Pancreas (tissue), 10 donors: ENCODE measurements at places on chromosomes 6 and 20. TPM values are rescaled to one million over a fixed set of nuclear protein-coding genes. Genes with fewer than 3 reads are reported as not detected.

GRCh38 chr20:208942-209566 is 18.0 kb upstream of the DEFB129 start:
- no peak for DNase-seq

DNA sequence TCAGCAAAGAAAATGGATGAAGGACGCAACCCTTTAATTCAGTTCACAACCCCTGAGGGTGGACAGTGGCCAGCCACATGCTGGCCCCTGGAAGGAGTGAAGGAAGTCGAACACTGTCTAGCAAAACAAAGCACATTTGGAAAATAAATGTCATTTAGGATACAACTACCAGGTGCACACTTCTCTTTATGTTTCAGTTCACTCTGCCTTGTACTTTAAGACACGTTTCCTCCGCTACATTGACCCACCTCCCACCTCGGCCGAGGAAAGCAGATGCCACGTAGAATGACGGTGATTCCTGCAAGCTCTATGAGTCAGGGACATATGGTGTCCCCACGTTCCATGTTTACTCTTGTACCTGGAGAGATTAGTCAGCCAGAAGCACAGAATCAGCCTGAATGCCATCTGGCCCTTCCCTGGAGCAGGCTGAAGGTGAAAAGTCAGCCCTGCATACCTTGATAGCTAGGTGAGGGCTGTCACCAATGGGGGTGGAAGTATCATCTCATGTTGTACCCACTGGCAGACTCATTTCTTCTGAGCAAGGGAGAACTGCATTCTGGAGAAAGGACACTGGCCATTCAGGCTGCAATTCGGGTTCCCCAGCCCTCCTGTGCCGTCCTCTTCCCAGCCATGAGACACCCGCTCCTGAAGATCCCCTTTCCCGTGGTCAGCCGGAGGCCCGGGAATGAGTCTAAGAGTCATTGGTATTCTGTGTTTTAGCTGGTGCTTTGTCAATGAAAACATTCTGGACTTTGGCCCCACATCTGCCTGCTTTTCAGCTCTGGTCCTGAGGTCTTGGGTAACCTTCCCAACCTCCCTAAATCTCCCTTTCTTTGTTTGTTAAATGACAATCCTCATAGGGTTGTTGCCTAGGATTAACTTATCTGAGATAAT is 60.6 kb downstream of the FOXA2 start:
- no peak for DNase-seq

DNA sequence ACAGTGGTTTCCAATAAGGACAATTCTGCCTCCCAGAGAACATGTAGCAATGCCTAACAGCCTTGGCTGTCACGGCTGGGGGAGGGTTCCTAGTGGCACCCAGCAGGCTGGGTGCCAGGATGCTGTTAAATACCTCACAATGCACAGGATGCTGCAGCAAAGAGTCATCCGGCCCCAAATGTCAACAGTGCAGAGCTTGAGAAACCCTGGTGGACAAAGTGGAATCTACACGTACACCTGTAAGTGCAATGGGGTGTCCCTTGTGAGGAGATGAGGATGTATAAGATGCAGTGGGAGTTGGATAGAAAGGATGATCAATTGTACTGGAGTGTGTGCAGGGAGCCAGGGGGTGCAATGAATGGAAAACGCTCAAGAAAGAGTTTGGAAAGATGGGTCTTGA is 142.4 kb downstream of the FNDC1 start:
- DNase-seq: no peak

- DNase-seq: no peak
These were observed 158.8 kb downstream of the CDH26 start for GRCh38 chr20:60117065-60117464.

GRCh38 chr6:89400912-89401399 is 11.1 kb downstream of the RRAGD start:
- DNase-seq: no peak

The RHAG gene
- not detected for total RNA-seq

DNA sequence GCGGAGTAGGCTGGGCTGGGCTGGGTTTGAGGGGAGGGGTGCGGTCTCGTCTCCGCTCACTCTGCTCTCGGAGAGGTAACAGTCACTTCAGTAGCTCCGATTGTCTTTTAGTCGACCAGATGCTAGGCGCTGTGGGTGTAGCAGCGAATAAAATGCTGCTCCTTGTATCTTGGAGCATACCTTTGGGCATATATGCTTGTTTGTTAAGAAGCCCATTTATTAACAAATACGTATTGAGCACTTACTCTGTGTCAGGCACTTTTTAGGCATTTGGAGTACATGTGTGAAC is 545 bp downstream of the ACTR5 start:
- DNase-seq: no peak
